ENCODE measurements at places on chromosomes 13 and 19.

GRCh38 chr19:58350001-58350861 is 3.1 kb downstream of the A1BG start:
- DNase-seq, result no peak

DNA sequence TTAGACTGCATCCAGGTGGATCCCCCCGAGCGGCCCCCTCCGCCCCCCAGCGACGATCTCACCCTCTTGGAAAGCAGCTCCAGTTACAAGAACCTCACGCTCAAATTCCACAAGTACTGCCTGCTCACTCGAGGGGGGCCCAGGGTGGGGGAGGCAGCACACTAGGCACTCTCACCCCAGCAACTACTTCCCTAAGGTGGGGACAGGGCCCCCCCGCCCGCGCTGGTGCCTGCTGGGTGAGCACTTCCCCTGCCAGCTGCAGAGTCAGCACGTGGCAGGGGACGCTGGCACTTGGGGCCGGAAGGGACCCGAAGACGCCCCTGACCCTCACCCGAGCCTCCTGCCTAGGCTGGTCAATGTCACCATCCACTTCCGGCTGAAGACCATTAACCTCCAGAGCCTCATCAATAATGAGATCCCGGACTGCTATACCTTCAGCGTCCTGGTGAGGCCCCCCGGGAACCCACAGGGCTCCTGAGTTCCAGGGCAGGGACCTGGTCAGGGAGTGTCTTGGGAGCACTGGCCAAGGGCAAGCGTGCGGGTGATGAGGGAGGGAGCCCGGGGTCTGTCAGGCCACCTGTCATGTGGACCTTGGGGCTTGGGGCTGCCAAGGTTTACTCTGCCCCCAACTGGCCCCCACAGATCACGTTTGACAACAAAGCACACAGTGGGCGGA is 5.2 kb downstream of the MCOLN1 start:
- no peak for DNase-seq

DNA sequence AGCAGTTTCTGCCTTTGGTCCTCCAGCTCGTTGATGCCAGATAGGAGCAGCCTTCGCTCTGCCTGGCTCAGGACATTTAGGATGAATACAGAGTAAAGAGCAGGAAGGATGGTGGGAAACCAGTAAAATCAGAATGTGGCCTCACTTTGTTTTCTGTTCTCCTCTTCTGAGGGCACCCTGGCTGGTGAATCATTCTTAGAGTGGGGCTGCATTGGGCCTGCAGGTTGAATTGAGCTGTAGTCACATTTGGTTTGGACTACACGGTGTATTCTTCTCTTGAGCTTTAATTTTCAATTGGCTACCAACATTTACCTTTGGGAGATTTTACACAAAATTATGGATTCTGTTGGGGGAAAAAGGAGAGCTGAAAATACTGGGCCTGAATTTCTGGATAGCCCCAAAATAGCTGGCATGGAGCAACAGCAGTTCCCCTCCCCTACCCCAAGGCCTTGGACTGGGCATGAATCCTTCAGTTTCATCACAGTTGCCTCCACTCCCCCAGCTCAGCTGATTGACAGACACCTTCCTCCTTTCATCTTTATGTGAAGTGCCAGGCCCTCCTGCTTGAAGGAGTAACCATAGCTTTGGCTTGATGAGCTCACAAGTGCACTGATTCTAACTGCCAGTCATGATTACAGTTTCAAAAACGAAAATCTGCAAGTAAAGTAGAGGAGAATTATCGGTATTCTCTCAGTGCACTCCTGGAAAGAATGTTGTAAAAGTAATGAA is 24.3 kb downstream of the ERCC5 start:
- no peak for DNase-seq

- DNase-seq, result no peak
These were observed 7.2 kb upstream of the PTGER1 start for GRCh38 chr19:14482172-14482941.

GRCh38 chr13:50969691-50970090 is 60.1 kb downstream of the RNASEH2B start:
- DNase-seq, result no peak

- no peak for DNase-seq
These were observed 27.2 kb upstream of the SEMA6B start for GRCh38 chr19:4586691-4587090.

- DNase-seq, result no peak
These were observed 22.0 kb downstream of the LDLR start for GRCh38 chr19:11111117-11111770.

DNA sequence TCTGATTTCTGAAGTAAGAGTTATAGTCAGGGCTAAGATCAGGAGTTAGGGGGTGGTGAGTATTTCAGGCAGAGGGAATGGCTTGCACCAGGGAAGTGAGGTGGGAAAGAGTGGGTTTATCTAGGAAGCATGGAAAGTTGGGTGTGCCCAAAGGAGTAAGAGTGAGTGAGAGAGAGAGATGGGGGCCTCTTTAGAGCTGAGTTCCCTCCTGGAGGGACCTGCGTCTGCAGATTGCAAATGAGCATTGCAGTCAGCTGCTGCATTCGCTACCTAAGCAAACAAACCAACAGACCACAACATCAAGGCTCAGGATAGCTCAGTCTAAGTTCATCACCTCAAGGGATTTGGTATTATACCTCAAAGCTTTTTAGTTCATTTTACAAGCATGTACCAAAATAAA is 405.8 kb downstream of the FGF9 start:
- no peak for DNase-seq

DNA sequence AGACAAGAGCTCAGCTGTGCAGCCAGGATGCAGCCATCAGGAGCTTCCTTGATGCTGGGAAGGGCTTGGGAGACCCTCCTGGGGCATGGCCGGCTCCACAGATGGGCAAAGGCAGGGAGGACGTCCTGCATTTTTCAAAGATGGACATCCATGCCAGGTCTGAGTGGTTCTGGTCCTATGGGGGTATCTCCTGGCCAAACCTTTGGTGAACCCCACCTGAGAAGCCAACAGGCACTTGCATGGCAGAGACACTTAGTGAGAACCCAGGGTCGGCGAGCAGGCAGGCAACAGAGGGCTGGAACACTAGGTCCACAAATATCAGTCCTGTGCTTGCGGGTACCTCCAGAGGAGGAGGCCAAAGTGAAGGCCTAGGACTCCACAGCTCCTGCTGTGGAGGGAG is 70.0 kb downstream of the KCTD15 start:
- DNase-seq, result no peak

GRCh38 chr19:33470686-33471085 is 50.9 kb downstream of the PEPD start:
- no peak for DNase-seq

DNA sequence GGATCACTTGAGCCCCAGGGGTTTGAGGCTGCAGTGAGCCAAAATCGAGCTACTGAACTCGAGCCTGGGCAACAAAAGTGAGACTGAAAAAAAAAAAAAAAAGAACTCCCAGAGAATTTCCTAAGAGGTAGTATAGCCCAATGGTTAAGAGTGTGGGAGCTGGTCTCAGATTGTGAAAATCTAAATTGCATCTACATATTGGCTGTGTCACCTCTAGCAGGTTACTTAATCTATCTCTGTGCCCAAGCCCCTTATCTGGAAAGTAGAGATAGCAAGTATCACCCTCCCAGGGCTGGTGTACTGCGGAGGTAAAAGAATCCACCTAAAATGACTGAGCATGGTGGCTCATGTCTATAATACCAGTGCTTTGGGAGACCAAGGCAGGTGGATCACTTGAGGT is 3.7 kb upstream of the PLAUR start:
- DNase-seq, result no peak

DNA sequence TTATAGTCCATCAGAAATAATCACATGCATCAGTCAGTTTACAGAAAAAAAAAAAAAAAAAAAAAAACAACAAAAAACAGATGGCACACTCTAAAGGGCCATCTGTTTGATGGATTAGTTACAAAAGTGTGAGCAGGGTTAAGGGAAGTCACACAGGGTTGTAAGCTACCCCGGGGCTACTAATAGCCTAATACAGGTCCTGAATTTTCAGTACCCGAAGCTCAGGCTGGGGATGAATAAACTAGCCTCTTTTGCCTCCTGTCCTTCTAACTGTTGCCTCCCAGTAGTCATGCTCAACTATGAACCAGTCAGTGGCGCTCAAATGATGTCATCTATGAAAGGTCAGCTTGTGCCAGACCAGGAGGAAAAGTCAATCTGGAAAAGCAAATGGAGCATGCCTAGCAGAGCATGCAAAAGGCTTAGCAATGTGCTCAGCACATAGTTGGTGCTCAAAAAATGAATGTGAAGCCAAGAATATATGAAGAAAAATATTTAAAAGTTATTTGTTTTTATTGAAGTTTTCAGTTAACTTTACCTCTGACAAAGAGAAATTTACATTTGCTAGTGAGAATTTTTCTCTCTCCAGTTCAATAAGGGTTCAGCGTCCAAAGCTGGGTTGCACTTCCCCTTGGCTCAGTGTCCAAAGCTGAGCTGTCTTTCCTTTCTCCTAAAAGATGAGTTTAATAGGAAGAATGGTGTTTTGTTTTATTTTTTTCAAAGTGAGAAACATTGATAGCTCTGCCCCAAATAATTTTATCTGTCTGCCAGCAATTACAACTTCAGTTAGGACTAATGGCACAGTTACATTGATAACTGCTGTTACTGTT is 30.8 kb upstream of the LRCH1 start:
- DNase-seq, result no peak

- no peak for DNase-seq
These were observed 64.9 kb downstream of the GADD45B start for GRCh38 chr19:2540646-2541454.

DNA sequence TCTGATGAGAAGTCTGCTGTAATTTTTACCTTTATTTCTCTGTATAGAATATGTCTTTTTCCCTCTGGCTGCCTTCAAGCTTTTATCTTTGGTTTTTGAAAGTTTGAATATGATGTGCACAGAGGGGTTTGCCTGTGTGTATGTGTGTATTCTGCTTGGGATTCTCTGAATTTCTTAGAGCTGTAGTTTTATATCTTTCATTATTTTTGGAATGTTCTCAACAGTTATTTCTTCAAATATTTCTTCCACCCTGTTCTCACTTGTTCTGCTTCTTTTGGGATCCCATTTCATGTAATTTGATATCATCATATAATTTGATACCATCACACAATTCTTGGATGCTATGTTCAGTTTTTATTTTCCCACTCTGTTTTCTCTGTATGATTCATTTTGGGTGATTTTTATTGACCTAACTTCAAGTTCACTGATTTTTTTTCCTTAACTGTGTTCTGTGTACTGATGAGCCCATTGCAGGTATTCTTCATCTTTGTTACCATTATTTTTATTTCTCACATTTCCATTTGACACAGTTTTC is 7.5 kb downstream of the COG3 start:
- no peak for DNase-seq

GRCh38 chr19:39296055-39296645 is at the start of gene IFNL1:
Gene IFNL1 (plus strand): TSS chr19:39296407. CDS start chr19:39296422, 15 bp downstream.
- no peak for DNase-seq

DNA sequence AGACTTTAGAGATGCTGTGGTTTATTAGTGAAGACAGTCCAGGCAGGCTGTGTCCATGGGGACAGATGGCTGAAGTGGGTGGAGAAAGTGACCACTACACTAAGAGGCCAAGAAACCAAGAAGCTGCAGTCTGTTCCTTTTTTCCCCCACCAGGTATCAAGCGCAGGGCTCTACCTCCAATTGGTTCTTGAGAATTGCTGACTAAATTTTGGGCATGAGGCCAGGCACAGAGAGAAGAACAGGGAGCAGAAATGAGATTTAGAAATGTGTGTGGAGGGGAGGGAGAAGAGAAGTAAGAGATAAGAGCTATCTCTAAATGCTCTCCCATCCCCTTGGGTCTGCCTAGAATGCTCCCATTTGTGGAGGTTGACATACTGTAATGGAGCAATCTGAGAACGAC is 12.3 kb upstream of the CYSLTR2 start:
- DNase-seq, result no peak

DNA sequence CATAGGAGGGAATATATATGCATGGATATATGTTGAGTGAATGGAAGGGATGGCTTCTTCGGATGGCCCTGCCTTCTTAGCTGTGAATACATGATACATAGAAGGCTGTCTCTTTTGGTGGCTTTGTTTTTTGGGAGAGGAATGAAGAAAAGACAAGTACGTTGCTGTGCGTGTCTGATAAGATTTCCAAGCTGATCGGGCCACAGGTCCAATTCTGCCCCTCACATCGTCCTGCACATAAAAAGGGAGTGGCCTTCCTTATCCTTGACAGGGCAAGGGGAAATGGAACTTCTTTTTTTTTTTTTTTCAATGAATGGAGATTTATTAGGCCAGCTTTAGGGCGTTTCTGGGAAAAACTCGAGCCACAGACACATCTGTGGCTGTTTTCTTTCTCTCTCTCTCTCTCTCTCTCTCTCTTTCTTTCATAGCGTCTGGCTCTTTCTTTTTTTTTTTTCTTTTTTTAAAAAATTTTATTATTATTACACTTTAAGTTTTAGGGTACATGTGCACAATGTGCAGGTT is 103.8 kb upstream of the SPATA13 start:
- DNase-seq, result no peak

GRCh38 chr19:17524651-17525050 is 13.2 kb downstream of the PGLS start:
- no peak for DNase-seq

DNA sequence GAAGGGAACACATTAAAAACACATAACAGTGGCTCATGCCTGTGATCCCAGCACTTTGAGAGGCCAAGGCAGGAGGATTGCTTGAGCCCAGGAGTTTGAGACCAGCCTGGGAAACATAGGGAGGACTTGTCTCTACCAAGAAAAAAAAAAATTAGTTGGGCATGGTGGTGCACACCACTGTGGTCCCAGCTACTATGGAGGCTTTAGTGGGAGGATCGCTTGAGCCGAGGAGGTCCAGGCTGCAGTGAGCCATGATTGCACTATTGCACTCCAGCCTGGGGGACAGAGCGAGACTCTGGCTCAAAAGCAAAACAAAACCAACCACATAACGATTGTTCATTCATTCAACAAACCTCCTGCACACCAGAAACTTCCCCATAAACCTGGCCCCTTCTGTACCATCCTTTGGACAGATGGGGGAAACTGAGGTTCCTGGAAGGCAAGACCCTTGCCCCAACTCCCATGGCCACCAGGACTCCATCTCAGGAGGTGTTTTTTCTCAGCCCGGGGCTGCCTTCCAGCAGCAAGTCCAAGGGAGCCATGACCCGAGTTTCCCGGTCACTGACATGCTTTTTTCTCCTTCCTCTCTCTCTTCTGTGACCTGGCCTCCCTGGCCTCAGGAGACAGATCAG is 4.3 kb downstream of the FOSB start:
- DNase-seq, result no peak

DNA sequence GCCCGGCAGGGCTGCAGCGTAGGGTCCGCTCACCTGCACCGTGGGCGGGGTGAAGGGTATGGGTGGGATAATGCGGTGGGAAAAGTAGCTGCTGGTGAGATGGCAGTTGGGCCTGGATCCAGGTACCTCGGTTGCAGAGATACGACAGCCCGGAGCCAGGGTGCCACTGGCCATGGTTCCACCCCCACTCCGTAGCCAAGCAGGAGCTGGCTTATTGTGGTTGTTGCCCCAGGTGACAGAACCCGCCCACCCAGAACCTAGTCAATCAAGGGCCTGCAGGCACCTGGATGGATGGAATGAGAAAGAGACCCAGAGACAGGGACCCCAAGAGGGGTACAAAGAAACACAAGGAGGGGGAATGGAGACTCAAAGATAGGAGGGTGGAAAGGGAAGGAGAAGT is 3.5 kb upstream of the LHB start:
- no peak for DNase-seq
